ENCODE measurements at places on chromosomes 7 and 10. TPM values are rescaled to one million over a fixed set of nuclear protein-coding genes. Genes with fewer than 3 reads are reported as not detected.

- no peak for DNase-seq
Observed at GRCh38 chr10:62993121-62993520, 140.0 kb upstream of the NRBF2 start.

ZNF479 gene
- total RNA-seq = not detected

CUBN gene
- 0.22 TPM for total RNA-seq

TET1 gene
- total RNA-seq = 2.9 TPM

PRTFDC1 gene
- total RNA-seq = 6.5 TPM

- DNase-seq = no peak
Observed at GRCh38 chr7:14144538-14144937, 155.1 kb upstream of the ETV1 start.

DNA sequence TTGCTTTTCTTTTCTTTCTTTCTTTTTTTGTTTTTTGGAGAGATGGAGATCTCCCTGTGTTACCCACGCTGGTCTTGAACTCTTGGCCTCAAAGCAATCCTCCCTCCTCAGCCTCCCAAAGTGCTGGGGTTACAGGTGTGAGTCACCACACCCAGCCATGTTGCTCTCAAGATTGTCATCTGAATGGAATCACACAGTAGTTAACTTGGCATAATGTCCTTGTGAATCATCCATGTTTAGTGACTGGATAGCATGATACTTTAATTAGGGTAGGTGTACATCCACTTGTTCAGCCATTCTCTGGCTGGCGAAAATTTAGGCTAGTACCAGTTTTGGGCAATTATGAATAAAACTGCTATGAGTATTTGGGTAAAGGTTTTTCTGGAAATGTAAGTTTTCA lies 15.4 kb upstream of the GRB10 start:
- DNase-seq = no peak

PRKCQ gene
- 0.30 TPM for total RNA-seq

DNA sequence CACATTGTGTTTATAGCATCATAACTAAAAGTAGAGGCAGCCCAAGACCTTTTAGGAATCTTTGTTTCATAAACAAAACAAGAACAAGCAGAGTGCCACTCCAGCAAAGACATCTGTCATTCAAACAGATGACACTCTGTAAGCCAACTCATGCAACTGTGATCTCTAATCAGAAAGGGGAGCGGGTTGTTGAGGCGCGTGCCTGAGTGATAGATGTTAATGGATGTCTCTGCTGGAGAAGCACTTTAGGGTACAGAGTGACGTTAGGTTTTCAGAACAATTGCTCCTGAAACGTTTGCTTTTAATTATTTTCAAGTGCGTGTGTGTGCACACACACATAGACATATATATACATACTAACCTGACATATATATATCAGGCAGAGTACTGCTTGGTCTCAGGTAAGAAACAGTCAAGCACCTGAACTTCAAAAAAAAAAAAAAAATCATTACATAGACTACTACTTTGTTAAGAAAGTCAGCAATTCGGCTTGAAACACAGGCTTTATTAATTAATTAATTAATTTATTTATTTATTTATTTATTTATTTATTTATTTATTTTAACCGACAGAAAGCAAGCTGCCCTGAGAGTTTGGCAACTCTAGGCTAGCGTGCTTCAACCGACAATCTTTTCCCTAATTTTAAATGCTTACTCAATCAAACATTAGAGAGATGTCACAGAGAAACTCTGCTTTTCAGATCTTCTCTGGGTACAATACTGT lies 109.1 kb downstream of the POU6F2 start:
- no peak for DNase-seq

FAM25C gene
- total RNA-seq = not detected

All from Right ventricle myocardium superior (tissue), 1 donor.